HuH-7 (cell line): ENCODE measurements at places on chromosomes 2 and 18.

- no peak for DNase-seq
Observed at GRCh38 chr2:221792971-221793521, 220.9 kb upstream of the EPHA4 start.

- no peak for DNase-seq
Observed at GRCh38 chr2:235827585-235827992, 333.7 kb downstream of the AGAP1 start.

DNA sequence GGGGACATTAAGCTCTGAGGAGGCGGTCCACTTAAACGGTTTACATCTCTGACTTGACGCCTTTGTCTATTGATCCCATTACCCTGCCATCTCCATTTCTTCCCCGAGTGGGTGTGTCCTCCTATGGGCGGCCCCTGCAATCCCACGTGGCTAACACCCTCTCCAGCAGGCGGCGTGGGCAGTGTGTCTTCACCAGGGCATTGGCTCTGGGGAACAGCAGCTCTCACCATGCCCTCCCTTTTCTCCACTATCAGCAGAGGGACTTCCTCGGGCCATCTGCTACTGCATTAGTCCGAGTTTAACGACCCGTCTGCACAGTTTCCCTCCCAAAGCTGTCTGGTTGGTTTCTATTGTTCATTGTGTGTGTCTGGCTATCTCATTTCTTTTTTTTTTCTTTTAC is 511.9 kb upstream of the NRP2 start:
- DNase-seq = no peak

DNA sequence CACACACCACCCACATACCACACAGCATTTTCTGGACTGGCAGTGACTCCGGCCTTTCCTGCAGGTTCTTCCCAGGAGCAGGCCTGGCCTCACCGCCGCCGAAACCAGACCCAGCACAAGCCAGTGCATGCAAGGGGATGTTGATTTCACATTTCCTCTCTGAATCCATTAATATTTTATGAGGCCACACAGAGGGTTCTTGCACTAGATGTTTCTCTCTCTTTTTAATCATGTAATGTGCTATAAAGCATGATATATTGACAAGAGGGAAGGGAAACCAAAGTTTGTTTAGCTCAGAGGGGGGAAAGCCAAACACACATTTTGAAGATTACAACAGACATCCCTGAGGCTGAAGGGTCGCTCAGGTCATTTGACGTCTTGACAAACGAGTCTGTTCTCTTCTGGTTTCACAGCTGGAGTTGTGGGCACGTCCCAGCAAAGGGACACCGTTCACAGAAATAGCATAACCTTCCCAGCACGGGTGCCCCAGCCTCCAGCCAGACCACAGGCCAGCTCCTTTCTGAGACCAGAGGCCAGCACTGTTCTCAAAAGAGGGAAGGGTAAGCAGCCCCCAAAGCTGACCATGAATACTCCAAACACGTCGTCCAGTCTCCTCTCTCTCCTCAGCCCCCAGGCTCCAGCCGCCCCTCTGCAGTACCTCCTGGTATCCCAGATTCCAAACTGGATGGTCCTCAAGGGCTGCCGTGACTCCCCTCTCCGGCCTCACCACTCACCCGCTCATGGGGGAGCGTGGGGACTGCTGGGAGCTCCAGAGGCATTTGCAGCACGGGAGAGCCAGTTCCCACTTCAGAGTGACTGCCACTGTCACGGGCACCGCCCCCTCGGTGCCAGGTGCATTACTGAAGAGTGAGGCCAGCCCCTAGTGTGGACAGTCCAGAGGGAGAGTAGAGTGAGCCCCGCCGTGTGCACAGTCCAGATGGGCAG is 340.3 kb upstream of the SALL3 start:
- DNase-seq = no peak

DNA sequence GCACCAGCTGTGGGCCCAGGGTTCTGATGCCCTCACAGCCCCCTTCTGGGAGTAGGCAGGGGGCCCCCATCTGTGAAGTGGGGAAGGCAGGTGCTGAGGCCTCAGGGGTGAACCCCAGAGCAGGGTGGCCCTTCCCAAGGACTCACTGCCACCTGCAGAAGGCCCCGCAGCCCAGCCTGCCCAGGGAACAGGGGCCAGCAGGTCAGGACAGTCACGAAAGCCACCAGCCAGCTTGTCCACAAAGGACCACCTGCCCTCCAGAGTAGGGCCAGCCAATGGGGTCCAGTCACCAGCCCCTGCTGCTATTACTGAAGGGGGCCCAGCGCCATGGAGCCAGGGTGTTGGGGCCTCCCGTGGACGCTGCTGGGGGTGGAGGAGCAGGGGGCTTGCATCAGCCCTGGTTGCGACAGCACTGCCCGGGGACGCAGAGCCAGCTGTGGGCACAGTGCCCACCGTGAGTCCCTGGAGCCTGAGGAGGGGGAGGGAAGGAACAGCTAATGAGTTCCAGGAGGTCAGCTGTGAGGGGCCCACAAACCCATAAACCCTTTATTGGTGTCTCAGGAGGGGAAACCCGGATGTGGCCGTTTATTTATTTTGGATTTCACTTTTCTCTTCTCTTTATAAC is 11.5 kb upstream of the SNED1 start:
- DNase-seq = no peak

- DNase-seq = no peak
Observed at GRCh38 chr2:54370405-54371104, 85.6 kb upstream of the SPTBN1 start.

DNA sequence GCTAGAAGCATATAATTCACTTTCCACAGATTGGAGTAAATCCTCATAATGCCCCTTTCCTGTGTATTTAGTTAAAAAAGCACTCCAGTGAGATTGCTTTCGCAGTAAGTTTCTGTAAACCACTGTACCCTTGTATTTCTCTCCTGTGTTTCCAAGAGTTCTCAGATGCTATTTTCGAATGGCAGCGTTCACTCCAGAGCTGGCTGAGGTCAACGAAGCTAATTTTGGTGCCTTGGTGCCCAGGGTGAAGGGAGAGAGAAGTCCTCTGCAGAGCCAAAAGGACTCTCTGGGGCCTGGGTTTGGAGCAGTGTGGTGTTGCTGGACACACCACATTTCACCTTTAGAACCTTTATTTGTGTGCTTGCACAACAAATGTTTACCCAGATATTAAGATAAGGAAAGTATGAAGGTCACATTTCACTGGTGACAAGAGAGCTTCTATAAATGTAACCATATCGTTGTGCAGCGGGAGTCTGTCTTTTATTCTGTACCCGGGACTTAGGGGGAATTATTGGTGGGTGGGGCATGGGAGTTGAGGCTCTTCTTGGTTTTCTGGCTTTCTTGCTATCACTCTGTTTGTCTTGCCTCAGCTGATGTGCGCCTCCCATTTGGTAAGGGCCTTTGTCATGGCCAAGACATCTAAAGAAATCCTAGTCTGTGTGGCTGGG is 9.9 kb downstream of the EPAS1 start:
- DNase-seq = no peak

DNA sequence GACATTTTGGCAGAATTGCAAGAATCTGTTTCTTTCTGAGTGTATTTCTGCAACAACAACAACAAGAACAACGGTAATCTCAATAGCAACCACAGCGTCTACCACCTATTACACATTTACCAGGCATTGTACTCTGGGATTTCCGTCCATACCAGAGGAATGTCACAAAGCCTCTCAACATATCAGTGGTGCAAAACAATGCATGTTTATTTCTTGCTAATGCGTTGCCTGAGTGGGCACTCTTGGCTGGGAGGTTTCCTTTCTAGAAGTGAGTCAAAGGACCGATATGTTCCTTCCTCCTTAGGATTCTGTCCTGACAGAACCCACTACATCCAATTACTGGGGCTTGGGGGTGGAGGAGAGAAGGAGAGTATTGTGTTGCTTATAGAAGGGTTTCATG is 585.6 kb downstream of the TSN start:
- DNase-seq = no peak

- no peak for DNase-seq
Observed at GRCh38 chr2:59680863-59681262, 872.6 kb downstream of the BCL11A start.

DNA sequence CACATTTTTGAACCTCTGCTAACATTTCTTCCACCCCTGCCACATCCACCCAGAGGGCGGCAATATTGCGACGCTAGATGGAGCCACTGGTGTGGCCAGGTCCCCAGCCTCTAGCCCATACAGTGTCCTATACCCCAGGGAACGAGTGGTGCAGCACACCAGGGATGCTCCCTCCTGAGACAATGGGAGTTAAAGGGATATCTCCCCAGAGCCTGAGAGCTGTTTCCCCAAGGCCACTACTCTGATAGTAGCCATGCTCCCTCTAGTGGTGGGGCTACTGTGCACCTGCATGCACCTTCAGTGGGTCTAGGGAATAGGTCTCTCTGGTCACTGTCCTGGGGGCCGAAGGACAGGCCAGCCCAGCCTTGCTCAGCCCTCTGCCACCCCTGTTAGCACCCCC is 336.4 kb upstream of the FSHR start:
- peak; percentile 3 for DNase-seq

GRCh38 chr2:128594651-128594910 is 275.9 kb upstream of the HS6ST1 start:
- no peak for DNase-seq

- DNase-seq = no peak
Observed at GRCh38 chr18:46596119-46596518, 60.9 kb downstream of the LOXHD1 start.

DNA sequence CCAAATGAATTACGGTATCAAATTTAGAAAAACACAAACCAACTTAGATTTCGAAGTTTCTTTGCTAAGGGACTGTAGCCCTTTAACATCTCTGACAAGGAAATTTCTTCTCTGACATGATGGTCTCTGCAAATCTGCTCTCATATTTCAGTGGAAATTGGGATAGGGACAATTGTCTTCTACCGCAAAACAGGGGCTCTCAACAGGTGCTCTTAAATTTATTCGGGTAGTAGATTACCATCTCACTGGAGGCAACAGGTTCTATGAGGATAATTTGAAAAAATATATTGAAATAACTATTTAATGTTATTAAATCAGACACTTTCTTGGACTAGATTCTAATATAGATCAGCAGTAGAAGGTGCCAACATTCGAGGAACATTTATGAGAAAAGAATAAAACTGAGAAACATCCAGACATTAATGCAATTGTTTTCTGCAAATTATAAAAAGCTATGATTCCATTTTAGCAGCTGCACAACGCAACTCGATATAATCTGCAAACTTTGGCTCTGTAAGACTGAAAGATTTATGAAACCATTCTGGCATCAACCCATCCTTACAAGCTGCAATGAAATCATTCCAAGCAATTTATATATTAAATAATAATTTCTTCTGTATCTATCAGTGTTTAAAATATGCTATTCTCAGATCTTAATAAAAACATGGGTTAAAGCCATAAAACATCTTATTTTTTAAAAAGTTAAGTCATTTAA is 10.0 kb upstream of the BCL2 start:
- no peak for DNase-seq

- DNase-seq = peak; percentile 39
Observed at GRCh38 chr2:236568068-236568921, 1.3 kb upstream of the ACKR3 start.

DNA sequence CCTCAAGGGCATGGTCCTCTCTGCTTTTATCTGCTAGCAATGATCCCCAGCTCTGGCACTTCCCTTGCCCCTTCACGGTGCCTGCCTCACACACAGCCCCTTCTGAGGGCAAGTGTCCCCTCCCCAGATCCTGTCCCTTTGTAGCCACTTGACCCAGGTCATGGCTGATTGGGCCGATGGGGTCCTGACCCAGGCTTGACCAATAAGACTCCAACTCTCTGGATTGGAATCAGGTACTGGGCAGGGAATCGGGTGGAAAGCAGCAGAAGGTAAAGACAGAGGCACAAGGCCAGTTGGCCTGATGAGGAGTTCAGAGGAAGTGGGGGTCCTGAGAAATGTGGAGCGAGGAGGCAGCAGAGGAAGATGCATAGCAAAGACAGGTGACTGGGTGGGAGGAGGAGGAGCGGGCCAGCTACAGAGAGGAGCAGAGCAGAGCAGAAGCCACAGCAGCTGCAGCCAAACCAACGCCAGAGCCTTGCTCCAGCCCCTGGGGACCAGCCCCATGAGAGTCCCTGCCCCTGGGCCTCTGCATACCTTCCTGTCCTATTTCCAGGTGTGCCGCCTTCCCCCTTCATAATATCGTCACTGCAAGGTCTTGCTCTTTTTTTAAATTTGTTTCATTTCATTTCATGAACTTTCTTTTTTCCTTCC is 39.1 kb downstream of the CAPN13 start:
- no peak for DNase-seq

GRCh38 chr18:61582202-61582710 is 249.0 kb downstream of the CDH20 start:
- no peak for DNase-seq

DNA sequence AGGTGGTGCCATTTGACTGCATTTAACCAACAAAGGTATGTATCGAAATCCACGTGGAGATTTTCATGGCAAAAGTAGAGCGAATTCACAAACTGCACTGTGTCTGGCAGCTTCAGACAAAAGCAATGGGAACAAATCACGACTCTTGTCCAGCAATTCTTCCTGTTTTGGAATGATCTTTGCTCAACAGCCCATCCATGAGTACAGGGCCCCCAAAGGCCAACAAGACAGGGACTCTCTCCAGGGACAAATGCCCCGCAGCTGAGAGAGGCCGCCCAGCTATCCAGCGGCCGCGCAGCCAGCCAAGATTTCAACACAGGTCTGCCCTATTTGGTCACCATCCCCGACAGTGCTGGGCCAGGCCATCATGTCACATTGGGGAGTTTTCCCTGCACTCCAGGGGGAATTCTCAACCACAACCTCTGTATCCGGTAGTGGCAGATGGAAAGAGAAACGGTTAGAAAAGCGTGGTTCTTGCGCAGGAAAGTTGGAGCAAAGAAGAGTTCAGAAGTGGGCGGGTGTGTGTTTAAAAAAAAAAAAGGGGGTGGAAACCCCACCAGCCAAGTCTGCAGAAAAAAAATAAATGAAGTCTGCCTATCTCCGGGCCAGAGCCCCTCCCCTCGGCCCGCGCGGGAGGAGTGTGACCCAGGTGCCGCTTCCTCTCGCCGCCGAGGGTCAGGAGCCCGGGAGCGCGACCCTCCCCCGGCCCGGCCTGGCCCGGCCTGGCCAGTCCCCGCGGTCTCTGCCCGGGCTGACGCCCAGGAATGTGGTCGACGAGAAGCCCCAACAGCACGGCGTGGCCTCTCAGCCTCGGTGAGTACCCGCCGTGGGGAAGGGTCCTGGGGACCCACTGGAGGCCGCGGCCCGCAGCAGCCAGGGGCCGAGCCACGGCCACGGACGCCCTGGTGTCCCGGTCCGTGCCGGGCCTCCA is at the start of gene GYPC:
Gene GYPC (plus strand): TSS at position 659 of the 931 bp plus-strand sequence. CDS start 106 bp downstream, at position 765.
- DNase-seq = no peak

GRCh38 chr2:196217116-196217515 is 45.7 kb upstream of the STK17B start:
- no peak for DNase-seq

- no peak for DNase-seq
Observed at GRCh38 chr2:137960223-137960622, 4.0 kb upstream of the HNMT start.

GRCh38 chr2:217873371-217873770 is 129.4 kb downstream of the TNS1 start:
- no peak for DNase-seq

DNA sequence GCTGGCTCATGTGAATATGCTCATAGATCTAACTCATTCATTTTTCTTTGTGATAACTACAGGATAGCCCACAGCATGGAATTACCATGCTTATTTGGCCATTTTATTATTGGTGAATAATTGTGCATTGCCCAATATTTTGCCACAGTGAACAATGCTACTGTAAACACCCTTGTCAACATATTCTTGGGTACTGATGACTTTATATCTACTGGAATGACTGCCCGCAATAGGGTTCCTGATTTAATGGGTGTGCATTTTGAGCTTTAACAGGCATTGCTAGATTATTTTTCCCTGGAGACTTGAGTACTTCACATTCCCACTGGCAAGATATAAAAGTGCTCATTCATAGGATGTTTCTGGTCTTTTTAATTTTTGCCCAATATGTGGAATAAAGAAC is 42.7 kb upstream of the EVA1A start:
- no peak for DNase-seq
